IPS DF 6.9 (cell line): ENCODE measurements at places on chromosomes 2 and 18.

- DNase-seq = no peak
Measured at GRCh38 chr18:72808680-72809079, 59.1 kb downstream of the NETO1 start.

DNA sequence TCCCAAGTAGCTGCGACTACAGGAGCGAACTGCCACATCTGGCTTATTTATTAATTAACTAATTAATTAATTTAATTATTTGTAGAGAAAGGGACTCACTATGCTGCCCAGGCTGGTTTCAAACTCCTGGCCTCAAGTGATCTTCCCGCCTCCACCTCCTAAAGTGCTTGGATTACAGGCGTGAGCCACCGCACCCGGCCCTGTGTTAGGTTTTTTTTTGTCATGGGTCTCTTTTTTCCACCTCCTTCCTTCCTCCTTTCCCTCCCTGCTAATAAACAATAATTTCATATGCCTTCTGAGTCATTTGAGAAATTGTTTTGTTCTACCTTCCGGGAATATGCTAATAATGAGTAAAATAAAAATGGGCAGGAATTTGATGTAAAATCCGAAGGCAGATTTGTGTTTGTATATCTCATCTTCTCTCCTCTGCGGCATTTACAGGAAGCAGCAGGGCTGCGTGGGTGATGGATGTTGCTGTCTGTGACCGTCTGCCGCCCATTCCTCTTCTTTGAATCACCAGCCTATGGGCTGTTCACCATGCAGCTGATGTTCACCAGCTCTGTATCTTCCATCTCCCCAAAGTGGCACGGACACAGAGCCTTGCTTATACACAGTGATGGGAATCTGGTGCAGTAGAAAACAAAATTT, 89.9 kb downstream of the ACSL3 start:
- no peak for DNase-seq

GRCh38 chr18:9910661-9911060, 3.2 kb upstream of the VAPA start:
- DNase-seq = no peak

DNA sequence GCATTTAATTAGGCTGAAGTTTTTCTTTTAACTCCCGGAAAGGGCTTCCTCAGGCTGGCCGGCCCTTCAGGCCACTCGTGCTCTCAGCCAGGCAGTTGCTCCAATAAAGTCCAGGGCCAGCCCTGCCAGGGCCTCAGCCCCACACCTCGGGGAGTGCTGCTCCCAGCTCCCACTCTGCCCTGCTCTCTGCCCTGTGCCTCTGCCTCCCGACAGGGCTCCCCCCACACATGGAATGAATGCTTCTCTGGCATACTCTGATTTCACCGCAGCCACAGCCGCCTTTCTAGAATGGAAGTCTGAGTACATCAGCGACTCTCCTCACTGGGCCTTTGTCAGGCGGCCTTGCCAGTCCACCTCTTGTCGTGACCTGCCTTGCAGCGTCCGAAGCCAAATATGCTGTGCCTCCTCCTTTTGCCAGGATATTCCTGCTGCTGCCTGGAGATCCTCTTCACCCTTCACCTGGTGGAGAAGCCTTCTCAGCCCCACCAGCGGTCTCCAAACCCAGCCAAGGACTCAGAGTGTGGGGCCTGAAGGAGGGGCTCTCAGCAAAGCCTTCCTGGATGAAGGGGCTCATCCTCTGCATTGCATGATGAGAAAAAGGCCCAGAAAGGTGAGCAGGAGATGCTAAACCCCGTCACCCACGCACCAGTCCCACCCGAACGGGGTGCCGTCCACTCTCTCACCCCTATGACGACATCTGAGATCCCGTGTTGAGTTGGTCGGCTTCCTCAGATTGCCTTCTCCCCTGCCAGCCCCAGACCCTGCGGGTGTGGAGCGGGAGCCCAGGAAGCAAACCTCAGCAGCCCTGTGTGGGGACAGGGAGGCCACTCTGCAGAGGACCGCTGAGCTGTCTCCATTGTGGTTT, 472.7 kb upstream of the HS6ST1 start:
- no peak for DNase-seq

DNA sequence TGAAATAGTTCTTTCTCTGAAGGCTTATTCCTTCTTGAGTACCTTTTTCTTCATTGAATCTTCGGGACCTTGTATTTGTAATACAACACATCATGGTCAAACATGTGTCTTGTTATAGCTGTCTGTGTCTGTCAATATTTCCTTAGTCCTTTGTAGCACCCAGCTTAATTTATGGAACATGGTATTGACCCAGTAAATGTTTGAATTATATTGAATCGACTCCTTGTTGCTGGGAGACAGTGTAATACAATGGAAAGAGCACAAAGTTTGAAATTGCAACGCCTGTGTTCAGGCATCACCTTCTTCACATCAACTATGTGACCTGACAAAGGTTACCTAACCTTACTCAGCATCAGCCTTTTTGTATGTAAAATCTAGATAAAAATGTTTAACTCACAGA, 267.2 kb upstream of the CYRIA start:
- no peak for DNase-seq

GRCh38 chr18:24368749-24369148, 28.9 kb downstream of the OSBPL1A start:
- no peak for DNase-seq

- no peak for DNase-seq
Measured at GRCh38 chr2:27888790-27889189, 1.4 kb downstream of the RBKS start.

DNA sequence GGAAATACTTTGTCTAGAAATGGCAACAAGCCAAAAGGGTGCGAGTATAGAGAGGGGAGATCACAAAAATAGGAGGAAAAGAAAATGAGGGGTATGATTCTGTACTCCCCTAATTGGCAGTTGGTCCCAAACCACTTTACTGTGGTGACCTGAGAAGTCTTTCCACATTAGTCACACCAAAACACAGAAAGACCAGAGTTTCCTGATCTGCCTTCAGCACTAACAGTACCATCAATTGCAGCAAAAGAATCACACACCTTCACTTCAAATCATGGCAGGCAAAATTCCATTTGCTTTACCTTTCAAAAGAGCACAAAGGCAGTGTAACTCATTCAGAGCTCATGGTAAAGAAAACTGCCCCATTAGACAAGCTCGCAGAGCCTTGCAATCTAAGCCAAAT, 86.8 kb downstream of the ALK start:
- DNase-seq = no peak

- no peak for DNase-seq
Measured at GRCh38 chr2:45379399-45380087, 231.5 kb downstream of the SRBD1 start.

DNA sequence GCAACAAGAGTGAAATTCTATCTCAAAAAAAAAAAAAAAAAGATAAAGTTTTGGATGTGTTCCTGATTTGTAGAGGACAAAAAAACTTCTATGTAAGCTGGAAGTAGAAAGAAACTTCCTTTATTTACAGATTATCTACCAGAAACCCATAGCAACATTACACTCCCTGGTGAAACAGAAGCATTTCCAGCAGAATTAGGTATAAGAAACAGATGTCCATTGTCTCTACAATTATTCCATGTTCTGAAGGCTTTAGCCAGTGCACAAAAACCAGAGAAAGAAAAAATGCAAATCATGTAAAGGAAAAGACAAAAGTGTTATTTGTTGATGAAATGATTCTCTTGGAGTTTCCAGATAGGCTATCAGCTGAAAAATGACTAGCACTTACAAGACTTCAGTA, 4.9 kb downstream of the TUBB6 start:
- no peak for DNase-seq
